H4 (cell line): ENCODE measurements at places on chromosomes 16 and 17. TPM values are rescaled to one million over a fixed set of nuclear protein-coding genes. Genes with fewer than 3 reads are reported as not detected.

- no peak for DNase-seq
Observed at GRCh38 chr17:59637611-59638310, 18.1 kb downstream of the CLTC start.

DNA sequence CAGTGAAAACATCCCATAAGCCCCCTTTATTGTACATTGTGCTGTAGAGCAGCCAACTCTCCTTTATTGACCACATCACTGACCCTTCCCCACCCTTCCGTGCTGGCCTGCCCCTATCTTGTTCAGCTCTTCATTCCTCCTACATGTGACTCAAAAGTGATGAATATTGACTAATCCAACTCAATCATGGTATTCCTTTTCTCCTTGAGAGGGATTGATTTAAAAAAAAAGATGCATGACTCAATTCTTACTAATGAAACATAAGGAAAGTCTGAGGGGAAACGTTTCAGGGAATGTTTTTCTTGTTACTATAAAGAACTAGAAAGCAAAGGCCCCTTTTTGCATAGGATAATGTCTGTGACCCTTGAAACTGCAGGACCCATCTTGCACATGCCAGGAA, 125.2 kb upstream of the SOX9 start:
- no peak for DNase-seq

GRCh38 chr17:18246880-18247612, 11.5 kb downstream of the FLII start:
- DNase-seq, result no peak

DNA sequence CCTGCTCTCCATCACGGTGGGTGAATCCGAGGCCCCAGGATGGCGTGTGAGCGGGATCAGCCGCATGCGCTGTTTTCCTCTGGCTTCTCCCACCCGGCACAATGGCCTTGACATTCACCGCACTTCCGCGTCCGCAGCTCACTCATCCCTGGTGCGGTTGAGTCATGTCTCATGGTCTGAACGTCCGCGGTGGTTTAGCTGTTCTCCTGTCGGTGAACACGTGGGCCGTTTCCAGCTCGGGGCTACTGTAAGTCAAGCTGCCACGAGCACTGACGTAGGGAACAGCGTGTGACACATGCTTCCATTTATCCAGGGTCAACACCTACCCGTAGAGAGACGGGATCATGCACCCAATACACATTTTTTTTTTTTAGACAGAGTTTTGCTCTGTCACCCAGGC, 15.3 kb upstream of the CACNA1H start:
- peak; percentile 94 for DNase-seq

GRCh38 chr16:2777903-2778629, 986 bp upstream of the ELOB start:
- no peak for DNase-seq

DNA sequence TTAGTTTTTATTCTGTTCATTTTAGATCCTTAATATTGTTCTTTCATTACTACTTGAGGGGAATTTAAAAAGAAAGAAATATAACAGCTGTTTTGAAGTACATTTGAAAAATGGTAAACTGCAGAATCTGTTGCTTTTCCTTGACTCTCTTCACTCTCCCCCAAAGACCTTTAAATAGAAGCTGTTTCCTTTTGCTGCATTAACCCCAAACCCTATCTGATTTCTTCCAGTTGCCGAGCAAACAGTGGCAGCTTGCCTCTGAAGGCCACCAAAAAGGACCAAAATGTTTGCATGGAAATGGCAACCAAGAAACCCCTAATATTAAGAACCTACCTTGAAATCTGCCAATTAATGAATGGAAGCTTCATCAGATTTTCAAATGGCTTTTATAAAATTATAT, 37.1 kb downstream of the PRKCA start:
- DNase-seq, result no peak

- no peak for DNase-seq
Observed at GRCh38 chr16:10933865-10934264, 8.4 kb downstream of the DEXI start.

DNA sequence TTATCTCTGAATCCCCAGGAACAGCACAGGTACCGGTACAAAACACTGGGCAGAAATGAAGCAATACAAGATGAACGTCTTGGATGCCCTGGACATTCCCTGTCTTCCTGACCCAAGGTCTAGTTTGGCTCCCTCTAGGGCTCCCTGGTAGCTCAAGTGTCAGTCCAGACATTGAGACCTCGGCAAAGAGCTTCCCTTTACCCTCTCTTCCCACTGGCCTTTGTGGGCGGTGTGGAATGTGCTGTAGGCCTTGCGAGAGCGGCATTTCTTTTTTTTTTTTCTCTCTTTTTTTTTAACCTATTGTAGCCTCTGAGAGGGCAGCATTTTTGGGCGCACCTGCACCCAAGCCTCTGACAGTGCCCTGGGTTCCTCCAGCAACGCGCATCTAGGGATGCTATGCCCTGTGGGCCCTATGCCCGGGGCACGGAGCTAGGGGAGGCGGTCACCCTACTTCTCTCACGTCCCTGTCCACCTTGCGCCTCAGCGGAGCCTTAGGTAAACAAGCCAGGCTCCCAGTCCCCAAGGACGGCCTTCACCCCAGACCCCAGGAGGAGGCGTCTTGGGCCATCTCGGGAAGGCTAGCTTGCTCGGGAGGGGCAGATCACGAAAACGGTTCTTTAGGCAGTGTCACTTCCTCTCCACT, 1.2 kb upstream of the NFATC3 start:
- DNase-seq, result no peak

DNA sequence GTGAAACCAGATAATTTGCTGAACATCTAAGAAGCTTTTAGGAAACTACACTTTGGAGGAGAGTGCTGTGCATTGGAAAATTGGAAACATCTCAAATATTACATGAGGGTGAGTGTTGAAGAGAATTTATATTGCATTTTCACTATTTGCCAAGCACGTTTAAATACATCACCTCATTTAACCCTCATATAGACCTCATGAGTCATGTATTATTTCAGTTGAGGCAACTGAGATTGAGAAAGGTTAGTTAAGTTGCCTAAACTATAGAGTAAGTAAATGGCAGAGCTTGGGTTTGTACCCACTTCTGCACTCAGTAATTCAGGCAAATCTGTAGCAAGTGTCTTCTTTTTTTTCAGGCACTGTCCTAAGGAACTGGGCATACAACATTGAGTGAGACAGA, 3.7 kb upstream of the NLK start:
- DNase-seq, result no peak

GRCh38 chr17:36993227-36993626, 44.5 kb downstream of the AATF start:
- no peak for DNase-seq

DNA sequence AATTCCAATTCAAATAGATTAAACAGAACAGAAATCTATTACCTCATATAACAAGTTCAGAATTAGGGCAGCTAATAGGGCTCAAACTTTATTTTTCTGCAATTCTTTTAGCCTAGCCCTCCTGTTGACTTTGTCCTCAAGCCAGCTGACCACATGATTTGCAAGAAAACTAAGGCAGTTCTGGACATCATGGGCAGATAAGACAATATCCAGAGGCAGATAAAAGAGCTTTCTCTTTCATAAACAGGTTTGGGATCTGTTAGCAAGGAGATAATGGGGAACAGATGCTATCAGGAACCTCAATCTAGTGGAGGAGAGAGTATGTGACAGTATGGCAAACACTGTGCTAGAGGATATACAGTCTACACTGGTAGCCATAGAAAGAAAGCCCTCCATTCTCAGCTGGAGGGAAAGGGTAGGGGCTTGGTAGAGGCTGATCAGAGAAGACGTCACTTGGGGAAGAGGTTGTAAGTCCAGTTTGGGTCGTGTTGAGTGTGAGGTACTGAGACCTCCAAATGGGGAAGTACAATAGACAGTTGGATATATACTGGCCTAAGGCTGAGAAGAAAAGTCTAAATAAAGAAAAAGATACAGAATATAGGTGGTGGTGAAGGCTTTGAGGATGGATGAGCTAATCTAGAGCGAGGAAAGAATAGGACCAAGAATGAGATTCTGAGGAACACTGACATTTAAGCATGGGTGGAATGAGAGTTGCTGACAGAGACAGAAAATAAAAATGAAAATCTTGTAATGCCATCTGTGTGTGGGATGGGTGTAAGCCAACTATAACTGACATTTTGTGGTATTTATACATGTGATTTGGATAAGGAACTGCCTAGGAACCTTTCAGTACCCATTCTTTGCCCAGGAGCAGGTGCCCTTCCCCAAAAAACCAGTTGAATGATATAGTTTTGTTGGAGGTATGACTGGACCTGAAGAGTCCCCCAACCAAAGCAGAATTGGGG, 67.4 kb downstream of the CYB561 start:
- DNase-seq, result no peak

GRCh38 chr17:30346221-30346795, 12.5 kb upstream of the TMIGD1 start:
- no peak for DNase-seq

GRCh38 chr17:10516638-10517037, 1.7 kb downstream of the MYH1 start:
- no peak for DNase-seq

DNA sequence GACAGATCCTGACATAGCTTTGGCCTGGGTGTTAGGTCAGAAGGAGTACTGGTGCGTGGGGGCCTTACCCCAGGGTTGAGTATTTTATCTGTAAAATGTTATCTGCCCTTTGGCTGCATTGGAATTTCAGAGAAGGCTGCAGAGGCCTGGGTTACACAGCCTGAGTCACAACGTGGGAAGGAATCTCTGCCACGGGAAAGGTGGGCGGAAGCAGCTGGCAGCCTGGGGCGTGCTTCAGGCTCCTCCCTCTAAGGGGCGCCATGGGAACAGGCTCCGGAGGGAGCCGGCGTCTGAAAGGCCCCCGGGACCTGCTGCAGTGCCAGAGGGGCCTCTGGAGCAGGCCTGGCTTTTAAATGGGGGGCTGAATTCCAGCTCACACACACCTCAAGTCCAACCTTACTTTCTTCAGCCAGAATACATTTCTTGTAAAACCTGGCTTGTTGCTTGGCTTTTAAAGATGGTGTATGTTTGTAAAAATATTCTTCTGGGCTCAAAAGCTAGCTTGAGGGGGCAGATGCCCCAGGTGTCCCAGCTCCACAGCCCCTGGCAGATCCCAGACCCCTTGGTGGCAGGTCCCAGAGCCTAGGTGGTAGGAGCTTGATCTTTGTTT, 142.2 kb downstream of the RAB11FIP4 start:
- peak; percentile 68 for DNase-seq

DNA sequence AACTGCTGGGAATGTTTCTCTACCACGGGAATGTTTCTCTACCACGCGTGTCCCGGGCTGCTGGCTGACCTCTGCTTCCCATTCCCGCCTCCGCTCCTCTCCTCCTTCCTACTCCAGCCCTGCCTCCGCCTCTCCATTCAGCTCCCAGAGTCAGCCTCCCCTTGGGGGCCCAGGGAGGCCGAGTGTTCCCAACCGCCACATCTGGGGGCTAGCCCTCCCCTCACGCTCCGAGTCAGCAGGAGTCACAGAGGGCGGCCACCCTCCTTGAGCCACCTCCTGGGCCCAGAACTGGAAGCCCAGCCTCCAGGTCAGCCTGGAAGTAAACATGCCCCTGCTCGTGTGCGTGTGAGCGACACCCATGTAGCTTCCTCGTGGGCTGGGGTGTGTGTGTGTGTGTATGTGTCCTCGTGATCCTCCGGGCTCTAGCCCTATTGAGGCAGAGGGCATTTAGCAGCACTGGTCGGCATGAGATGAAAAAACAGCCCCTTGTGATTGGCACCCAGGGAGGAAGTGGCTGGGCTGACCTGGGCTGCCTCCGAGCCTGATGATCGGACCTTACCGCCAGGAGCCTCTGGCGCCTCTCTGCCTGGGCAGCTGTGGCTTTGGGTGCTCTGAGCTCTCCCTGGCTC, 7.3 kb downstream of the CYGB start:
- peak; percentile 54 for DNase-seq

KRT33A gene
- total RNA-seq, result not detected in 2 replicates

CETP gene
- not detected in 2 replicates for total RNA-seq

ASPHD1 gene
- total RNA-seq, result 3.6 and 6.9 TPM in 2 replicates

CEP112 gene
- 3.0 and 13.2 TPM in 2 replicates for total RNA-seq

TNFSF13 gene
- total RNA-seq, result 0.43 TPM in 1 of 2 replicates, not detected in the other

PRSS8 gene
- total RNA-seq, result 0.04 TPM in 1 of 2 replicates, not detected in the other

HOXB13 gene
- total RNA-seq, result 3.3 and 3.8 TPM in 2 replicates

HOXB5 gene
- total RNA-seq, result 0.43 TPM in 1 of 2 replicates, not detected in the other

KIFC3 gene
- total RNA-seq, result 12.2 and 27.4 TPM in 2 replicates
